ENCODE measurements at places on chromosomes 2 and 18.

DNA sequence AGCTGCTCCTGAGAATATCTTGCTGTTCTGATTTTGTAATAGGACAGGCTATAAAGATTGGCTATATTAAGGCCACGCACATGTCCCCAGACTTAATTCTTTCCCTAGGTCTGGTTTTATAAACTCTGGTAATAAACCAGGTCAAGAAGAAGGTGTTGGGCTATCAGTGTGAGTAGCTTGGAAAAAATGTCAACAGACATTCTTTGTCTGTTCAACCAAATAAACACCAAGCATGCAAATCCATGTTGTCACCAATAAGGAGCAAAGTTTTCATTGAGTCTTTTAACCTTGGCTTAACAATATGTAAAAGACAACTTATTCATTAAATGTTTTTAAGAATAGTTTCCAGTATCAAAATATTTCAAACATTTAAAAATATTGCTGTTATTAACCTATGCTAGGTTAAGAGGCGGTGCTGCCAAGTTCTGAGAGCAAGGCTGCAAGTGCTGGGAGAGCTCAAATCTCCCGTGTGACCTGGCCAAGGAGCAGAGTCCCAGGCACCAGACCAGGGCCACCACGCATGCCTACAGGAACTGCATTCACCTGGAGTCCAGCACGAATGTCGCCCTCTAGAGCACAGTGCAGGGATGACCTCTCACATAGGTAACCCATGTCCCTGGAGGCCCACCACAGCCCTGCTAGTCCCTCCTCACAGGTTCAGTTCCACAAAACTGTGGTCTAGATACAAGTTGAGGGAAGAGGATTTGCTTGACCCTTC lies 120.5 kb upstream of the POU3F3 start:
- DNase-seq = no peak

DNA sequence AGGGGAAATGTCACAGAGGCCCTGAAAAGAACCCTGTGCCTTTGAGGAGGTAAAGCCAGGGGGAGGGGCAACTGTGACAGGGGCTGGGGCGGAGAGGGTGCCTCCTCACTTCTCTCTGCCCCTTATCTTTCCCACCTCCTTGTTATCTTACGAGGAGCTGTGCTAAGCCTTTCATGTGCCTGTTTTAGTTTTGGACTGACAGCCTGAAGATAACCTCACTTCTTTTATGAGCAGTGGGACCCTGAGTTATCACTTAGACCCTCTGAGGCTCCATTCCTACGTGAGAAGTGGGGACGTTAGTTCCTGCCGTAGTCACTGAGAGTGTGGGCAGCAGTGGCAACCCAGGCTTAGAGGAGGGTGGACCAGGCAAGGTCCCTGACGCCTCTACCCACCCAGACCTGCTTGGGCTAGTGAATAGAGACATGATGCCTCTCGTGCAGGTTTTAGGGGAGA lies 39.5 kb upstream of the LBH start:
- no peak for DNase-seq

- DNase-seq = no peak
These were observed 49.9 kb downstream of the KLF7 start for GRCh38 chr2:207115715-207116364.

GRCh38 chr2:225367482-225367881 lies 32.0 kb upstream of the NYAP2 start:
- DNase-seq = no peak

GRCh38 chr2:18110222-18110621 lies 231.8 kb downstream of the KCNS3 start:
- DNase-seq = no peak

DNA sequence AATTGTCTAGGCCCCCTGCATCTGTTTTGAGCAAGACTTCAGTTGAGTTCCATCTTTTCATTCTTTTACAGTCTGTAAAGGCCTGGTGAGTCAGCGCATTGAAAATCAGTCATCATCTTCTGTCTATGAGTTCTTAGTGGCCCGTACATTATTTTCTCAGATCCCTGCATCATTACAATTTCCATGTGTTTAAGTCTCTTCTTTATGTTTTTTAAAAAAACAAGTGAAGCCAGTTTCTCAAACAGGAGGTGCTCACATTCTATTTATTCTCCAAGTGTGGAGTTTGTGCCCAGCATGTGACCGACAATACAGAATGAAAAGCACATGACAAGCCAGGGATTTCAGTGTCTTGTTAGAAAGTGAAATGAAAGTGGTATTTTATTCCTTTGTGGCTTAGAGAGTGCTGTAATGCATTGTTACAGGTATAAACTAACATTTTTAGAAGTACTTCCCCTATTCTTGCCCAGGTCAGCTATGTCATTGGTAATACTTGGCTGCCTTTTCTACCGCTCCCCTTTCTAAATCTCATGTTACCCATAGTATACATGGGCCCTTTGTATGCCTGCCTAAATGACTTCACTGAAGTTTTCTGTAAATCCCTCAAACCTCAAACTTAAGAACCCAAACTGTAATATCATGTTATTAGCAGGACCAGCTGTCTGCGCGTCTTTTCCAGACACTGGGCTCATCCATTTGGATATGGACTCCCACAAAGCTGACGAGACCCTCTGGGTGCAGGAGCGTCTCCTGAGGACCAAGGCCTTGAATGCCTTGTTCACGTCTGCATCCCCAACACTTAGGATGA lies 67.6 kb downstream of the FEZ2 start:
- DNase-seq = no peak

GRCh38 chr2:240624950-240625621 lies at the start of gene GPR35:
GPR35 (plus strand) TSS chr2:240625480; CDS start chr2:240629953, 4,473 bp downstream.
- DNase-seq = no peak

- DNase-seq = peak; percentile 68
These were observed 535 bp downstream of the HOXD3 start for GRCh38 chr2:176157499-176158185.

DNA sequence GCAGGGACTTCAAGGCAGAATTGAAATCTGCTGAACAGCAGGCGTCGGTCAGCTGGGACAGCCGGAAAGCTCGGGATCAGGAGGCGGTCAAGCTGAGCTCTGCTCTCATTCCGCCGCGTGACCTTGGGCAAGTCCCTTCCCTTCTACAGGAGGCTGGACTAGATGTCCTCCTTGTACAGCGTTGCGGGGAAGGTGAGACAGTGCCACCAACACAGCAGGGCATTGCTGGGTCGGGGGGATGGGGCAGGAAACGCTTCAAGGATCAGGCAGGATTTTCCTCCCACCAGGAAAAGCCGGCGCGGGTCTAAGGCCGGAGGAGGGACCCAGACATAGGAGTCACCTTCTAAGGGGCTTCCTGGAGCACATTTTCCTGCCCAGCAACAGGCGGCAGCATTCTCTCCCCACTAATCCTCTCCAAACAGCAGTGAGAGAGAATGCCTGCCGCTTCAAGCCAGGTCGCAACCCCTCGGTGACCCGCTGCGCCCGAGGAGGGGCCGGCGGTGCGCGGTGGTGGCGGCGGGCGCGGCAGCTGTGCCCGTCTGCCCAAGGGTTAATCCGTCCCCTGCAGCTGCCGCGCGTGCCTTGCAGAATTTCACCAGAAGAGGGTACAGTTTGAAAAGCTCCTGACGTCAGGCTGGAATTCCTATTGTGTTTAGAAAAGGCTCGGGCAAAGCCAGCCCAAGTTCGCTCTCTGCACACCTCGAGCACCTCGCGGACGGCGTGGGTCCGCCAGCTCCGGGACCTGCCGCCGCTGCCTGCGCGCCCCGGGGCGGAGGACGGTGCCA lies at the start of gene KCNF1:
KCNF1 (plus strand) TSS at position 644 of the 785 bp plus-strand sequence. CDS start 493 bp downstream, outside the sequence.
- peak; percentile 74 for DNase-seq

DNA sequence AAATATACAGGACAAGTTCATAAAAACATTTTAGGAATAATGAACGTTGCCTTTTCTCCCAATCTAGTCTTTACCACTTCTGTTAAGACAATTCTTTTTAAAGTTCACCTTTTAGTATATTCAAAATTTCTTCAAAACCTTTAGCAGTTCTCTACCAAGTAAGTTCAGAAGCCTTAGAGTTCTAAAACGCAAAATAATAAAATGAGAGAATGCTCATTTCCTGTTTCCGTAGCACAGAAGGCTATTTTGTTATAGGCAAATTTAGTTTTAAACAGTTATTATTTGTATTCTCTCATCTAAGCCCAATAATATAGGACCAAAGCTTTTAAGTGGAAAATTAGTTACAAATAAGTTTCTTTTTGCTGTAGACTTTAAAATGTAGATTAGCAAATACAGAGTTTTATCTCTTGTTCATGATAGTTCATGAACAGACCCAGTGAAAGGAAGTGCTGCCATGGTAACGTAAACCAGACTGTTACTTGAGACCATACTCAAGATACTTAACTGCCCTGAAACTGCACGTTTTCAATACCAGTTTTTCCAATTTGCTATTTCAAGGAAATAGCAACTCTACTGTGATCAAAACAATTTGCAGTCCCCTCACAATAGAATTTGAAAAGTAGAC lies 173.1 kb upstream of the STON1 start:
- no peak for DNase-seq

DNA sequence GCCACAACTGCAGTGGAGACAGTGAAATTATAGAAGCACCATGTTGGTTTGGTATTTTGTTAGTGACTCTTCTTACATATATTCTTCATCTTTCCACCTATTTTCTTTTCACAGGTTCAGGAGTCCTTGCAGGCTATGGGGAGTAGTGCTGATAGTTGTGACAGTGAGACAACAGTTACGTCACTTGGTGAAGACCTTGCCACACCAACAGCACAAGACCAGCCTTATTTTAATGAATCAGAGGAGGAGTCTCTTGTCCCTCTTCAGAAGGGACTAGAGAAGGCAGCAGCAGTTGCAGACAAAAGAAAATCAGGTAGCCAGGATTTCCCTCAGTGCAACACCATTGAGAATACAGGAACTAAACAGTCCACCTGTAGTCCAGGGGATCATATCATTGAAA lies 23.6 kb downstream of the ITPRID2 start:
- no peak for DNase-seq

DNA sequence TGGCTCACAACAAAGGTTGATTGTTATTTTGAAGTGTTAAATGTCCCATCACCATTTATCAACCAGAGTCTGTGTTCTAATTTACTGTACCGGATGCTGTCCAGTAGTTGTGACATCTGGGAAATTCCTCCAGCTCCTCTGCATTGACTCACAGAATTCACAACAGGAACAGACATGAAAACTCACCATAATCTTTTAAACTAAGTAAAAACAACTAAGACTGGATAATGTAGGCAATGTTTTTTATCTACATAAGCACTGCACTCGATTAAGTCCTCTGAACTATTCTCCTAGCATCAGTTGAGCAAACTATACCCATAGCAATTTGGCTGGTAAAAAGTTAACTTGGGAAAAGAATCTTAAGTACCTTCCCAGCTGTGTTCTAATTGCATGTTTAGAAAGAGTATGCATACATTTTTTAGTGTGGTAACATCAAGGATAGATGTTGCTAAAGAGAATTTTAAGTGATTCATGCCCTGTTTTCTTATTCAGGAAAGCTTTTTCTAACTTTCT lies 42.9 kb upstream of the MYO1B start:
- no peak for DNase-seq

DNA sequence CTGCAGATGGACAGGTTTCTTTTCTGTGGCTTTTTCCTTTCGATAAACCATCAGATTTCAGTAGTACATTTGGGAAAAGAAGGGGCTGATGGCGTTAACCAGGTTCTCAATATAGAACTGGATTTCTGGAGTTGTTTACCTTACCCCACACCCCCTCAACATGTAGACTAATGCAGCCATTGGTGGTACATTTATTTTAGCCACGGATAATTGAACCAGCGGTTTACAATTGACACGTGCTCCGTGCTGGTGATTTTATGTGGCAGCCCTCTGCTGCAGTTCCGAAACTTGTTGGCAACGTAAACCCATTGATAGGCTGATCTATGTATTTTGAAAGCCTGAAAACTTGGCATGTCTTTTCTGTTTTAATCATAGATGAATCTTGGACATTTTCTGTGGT lies 5.4 kb downstream of the SOX11 start:
- no peak for DNase-seq

All from NCI-H345 (cell line).